ENCODE measurements at places on chromosomes 13 and 19. TPM values are rescaled to one million over a fixed set of nuclear protein-coding genes. Genes with fewer than 3 reads are reported as not detected.

- peak; percentile 25 for DNase-seq
- peak overlapping the region; percentile 96 for H3K27ac ChIP-seq
- H3K36me3 ChIP-seq: no peaks in the 10 kb centered on the region
- no peak overlapping the region for H3K4me3 ChIP-seq
- H3K4me1 ChIP-seq: peaks cover 29% of the 10 kb centered on the region
Observed at GRCh38 chr19:1168572-1169410, 5.3 kb downstream of the SBNO2 start.

- no peak for DNase-seq
- peaks cover 27% of the 10 kb centered on the region for H3K4me1 ChIP-seq
- no peak overlapping the region for H3K4me3 ChIP-seq
- no peaks in the 10 kb centered on the region for H3K36me3 ChIP-seq
- no peak overlapping the region for H3K27ac ChIP-seq
Observed at GRCh38 chr19:17751912-17752273, 616 bp downstream of the FCHO1 start.

The CACNA1A gene
- total RNA-seq: 35.5 TPM

The CEACAM5 gene
- total RNA-seq: 0.46 TPM

The GGACT gene
- total RNA-seq: 2.5 TPM

The CEACAM16 gene
- total RNA-seq: not detected
